ENCODE measurements at places on chromosomes 7 and 10. TPM values are rescaled to one million over a fixed set of nuclear protein-coding genes. Genes with fewer than 3 reads are reported as not detected.
A peak's percentile ranks its signal among the peaks of the same experiment; 100 is the strongest.

GRCh38 chr10:72322280-72323058, 32.2 kb downstream of the DNAJB12 start:
- no peak for DNase-seq

BCAP29 gene
- total RNA-seq, result 234 TPM

- peak; percentile 15 for DNase-seq
Observed at GRCh38 chr7:81692146-81692905, 77.5 kb downstream of the HGF start.

- no peak for DNase-seq
Observed at GRCh38 chr10:6173203-6173602, 29.5 kb upstream of the PFKFB3 start.

SLC13A1 gene
- total RNA-seq, result not detected

UNCX gene
- not detected for total RNA-seq

DNA sequence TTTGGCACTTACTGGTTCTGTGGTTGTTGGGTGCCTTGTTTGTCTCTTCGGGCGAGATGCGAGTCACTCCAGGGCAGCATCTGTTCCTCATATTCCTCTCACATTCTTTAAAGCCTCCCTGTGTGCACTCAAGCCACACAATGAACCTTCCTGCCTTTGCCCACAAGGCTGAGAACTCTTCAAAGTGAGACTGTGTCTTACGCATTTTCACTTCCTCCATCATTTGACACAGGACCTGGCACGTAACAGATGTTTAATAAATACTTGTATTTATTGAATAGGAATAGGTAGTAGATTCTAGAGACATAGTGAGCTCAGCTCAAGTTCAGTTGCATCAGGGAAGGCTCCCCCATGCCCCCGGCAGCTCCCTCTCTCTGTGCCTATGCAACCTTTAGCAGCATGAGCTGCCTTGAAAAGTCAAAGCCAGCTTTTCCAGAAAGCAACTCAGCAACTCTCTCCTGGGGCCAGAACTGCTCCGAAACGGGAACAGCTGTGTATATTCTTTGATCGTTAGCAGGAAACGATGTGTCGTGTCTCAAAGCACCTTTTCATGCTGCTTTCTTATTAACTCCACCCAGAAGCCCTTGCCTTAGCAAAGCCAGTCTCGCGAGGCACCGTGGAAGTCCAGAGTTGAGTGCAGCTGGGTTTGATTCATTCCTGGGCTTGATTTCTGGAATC, 97.5 kb downstream of the PFKFB3 start:
- DNase-seq, result peak; percentile 67

GRCh38 chr7:48183965-48184364, 12.7 kb downstream of the ABCA13 start:
- no peak for DNase-seq

PTN gene
- 114 TPM for total RNA-seq

DNA sequence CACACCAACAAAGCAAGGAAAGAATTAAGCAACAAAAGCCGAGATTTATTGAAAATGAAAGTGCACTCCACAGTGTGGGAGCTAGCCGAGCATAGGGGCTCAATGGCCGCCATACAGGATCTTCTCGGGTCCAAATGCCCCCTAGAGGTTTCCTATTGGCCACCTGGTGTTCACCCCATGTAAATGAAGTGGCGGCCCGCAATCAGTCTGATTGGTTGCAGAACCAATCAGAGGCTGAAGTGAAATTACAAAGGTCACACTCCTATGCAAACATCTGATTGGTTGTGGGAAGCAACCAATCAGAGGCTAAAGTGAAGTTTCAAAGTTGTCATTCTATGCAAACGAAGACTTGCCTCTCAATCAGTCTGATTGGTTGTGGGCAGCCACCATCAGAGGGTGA, 61.8 kb upstream of the SLC35B4 start:
- peak; percentile 34 for DNase-seq

GNGT1 gene
- not detected for total RNA-seq

- DNase-seq, result no peak
Observed at GRCh38 chr10:12670004-12670403, 320.7 kb downstream of the CAMK1D start.

DNA sequence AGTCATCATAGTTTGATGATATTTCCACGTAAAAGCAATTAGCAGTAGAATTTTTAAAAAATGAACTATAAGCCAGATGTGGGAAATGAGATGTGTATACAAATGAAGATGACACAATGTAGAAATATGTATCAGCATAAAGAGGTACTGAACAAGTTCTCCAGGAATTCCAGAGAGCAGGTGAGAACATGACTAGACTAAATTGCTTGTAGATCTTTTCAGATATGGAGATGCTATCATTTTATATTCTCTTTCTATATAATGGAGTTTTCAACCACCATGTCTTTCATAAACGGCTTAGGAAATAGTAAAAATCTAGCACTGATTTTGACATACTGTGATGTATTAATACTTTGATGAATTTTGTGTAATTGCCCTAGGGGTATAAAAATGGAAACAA, 130.9 kb downstream of the SEMA3D start:
- no peak for DNase-seq

DNA sequence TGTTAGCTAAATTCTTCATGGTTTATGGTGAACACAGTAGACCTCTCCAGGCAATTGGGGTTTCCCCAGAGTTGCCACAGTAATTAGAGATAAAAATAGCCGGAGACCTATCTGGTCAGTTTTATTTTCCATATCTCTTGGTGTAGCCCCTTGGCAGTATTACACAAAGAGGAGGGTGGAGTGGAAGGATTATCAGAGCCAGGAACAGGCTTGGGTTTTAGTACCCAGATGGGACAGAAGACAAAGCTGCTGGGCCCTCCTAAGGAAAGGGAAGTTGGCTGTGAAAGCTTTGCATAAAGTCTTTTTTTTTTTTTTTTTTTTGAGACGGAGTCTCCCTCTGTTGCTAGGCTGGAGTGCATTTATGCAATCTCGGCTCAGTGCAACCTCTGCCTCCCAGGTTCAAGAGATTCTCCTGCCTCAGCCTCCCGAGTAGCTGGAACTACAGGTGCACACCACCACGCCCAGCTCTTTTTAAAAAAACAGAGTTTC, 9.7 kb downstream of the ZSCAN21 start:
- no peak for DNase-seq

- DNase-seq, result peak; percentile 45
Observed at GRCh38 chr10:12719365-12719764, 282.1 kb downstream of the CCDC3 start.

Measured in M059J (cell line).